ENCODE measurements at places on chromosomes 1 and 21.

DNA sequence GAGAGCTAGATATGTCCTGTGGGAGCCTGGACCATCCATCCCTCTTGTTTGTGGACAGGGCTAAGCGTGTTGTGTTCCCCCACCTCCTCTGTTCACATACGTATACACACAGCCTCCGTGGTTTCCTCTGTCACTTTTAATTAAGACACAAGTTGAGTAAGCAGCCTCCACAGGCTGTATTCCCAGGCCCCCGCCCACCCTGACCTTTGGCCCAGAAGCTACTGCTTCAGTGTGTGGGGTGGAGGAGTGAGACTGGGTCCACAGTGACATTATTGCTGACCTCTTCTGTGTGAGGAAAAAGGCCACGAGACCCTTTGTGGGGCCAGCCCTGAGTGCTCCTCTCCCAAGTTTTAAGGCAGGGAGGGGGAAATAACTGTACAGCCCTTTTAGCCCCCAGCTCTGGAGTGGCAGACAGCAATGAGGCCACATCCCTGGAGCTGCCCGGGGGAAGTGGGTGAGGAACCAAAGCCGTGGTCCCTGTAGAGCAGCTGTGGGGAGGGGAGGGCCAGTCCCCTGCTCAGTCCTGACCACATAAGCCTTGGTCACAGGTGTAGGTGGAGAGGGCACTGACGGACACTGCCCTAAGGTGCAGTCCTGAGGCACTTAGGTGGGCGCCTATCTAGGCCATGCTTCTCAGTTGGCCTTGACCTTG is 4.4 kb downstream of the ELOVL1 start:
- DNase-seq, result no peak

DNA sequence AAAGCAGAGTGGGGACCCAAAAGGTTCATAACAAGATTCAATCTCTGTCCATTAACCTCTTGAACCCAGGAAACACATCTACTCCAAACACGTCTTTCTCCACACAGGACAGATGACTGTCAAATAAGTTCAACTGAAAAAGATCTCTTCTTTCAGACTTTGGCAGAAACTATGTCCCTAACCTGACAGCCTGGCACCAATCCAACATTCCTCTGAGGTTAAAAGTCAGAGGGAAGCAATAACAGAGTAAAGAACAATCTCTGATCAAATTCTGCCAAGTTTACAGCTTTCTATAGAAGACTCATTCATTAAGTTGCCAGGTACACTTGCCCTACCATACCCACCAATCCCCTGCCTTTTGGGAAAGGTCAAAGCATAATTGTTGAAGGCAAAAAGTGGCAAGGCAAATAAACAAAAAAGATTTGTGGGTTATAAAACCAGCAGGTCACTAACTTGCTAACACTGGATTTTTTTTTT is 31.9 kb downstream of the OTUD7B start:
- DNase-seq, result no peak

DNA sequence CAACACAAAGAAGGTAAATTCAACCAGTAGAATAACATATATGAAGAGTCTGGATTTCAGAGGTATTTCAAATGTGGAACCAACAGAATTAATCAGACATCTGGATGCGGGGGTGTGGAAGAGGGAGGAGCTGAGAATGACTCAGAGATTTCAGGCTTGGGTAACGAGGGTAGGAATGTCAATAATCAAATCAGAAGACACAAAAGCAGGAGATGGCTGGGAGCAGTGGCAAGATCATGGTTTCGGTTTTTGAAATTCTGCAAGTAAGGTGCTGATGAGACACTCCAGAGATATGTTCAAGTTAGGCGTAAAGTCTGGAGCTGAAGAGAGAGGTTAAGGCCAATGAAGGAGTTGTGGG is 64.0 kb downstream of the PLPPR5 start:
- DNase-seq, result no peak

DNA sequence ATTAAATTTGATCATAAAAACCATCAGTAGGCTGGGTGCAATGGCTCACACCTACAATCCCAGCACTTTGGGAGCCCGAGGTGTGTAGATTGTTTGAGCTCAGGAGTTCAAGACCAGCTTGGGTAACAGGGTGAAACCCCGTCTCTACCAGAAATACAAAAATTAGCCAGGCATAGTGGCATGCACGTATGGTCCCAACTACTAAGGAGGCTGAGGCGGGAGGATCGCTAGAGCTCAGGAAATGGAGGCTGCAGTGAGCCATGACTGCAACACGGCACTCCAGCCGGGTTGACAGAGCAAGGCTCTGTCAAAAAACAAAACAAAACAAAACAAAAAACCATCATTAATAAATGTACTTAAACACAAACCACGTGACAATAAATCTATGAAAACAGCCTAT is 61.0 kb downstream of the ARID4B start:
- DNase-seq, result no peak

GRCh38 chr1:117237726-117238381 is 27.1 kb upstream of the VTCN1 start:
- no peak for DNase-seq

DNA sequence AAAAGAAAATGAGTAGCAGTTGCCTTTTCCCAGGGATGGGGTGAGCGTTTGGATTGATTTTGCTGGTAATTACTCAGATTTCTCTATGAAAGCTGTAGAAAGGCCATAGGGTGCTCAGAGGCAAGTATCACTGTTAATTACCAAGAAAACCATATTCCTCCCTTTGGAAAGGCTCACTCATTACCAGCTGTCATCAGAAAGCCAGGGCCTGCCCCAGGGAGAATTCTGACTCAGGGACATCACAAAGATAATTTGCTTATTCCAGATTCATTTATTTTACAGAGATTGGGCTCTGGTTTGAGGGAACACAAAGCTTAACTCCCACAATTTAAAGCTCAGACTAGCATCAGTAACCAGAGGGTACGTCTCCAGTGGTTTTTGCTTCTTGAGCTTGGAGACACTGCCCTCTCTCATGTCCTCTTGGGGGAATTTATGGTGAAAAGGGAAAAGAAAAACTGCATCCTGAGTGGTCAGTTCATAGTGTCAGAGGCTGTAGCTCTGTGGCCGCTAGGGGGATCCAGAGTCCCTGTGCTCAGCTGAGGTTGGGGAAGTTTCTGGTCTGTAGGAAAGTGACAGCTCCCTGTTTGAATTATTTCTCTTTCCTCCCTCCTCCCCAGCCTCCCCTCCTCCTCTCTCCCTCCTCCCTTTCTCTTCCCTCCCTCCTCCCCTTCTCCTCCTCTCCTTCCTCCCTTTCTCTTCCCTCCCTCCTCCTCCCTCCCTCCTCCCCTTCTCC is 204.3 kb downstream of the KCNJ6 start:
- DNase-seq, result no peak

DNA sequence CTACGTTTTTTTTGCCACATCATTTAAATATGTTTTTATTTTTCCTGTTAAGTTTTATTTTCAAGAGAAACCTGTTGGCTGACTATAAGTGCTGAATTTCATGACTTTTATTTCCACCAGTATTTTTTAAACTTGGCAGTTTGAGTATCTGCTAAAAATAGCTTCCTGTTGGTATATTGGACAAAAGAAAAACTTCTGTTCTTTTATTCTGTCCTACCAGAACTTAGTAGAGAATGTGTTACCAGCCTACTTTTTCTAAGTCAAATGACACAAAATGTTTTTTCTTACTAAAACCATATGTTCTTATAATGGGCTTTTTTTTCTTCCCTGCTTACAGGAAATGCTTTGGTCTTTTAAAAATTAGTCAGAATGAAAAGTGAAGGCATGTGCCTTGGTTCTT is 7.6 kb downstream of the DR1 start:
- DNase-seq, result no peak

GRCh38 chr21:16663436-16663835 is 849.4 kb upstream of the CXADR start:
- DNase-seq, result no peak

- no peak for DNase-seq
These were observed 84.9 kb downstream of the PTPN14 start for GRCh38 chr1:214466403-214467077.

- no peak for DNase-seq
These were observed 1124.3 kb downstream of the AMY1C start for GRCh38 chr1:104874044-104874443.

DNA sequence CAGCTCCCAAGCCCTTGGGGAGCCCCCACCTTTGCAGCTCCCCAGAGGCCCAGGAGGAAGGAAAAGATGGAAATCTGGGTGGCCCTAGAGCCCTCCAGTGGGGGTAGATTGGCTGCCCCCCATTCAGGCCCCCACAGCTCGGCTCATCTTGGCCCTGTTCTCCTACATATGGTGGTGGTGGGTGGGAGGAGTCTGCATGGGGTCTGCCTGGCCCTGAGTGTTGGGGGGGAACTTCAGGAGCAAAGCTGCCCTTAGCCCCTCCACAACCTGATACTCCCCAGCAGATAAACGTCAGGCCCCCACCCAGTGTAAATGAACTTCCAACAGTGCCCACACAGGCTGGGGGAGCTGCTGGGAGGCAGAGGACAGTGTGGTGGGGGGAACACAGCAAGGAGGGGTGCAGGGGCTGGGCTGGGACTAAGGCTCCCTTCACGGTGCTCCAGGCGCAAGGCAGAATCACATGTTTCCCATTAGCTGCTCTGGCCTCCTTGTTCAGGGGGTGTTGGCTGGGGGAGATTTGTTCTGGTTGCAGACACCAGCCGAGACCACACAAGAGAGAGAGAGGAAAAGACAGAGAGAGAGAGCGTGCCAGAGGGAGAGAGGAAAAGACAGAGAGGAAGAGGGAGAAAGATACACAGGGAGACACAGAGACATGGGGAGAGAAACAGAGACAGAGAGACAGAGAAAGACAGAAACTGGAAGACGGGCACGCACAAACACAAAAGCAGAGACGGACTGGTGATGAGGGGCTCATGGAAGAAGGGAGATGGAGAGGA is 42.6 kb downstream of the AHDC1 start:
- DNase-seq, result no peak

GRCh38 chr21:26948194-26948593 is 18.7 kb downstream of the ADAMTS5 start:
- DNase-seq, result no peak

DNA sequence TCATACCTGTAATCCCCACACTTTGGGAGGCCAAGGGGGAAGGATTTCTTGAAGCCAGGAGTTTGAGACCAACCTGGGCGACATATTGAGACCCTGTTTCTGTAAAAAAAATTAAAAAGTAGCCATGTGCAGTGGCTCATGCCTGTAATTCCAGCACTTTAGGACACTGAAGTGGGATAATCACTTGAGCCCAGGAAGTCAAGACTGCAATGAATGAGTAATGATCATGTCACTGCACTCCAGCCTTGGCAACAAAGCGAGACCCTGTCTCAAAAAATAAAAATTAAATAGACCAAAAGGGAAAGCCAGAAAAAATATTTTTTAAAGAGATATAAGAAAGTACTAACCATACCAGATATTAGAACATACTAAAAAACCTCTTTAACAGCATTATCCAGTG is 44.7 kb upstream of the LYPLAL1 start:
- no peak for DNase-seq

DNA sequence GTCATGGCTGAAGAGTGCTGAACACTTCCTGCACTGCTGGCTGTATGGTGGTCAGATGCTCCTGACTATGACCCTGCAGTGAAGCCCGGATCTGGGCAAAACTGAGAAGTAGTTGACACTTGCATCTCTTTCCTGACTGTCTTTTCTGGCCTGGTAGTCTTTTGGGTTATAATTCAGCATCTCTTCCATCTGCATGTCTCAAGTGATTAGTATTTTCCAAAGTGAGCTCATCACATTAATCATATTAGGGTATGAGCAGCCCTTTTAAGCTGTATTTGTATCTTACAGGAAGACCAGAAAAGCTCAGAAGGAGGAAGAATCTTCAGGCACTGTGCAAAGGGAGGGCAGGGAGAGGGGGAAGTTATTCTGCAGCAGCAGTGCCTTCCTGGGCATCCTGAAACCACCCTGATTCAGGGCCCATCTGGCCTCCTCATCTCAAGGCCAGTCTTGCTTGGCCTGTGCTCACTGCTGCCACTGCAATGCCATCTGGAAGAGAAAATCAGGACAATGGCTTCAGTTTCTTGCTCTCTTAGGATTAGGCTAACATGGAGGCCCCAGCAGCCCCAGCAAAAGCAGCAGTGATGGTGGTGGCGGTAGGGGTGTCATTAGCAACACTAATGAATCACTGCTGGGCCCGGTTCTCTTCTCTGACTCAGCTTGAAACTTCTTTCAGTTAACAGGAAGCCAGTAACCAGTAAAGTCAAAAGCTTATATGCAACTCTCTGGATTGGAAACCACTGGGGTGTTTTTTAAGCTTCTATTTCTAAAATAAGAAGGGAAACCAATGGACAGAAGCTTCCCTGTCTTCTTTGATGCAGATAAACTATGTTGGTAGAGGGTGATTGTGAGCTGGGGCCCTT is 63.3 kb upstream of the WDR26 start:
- peak; percentile 21 for DNase-seq

DNA sequence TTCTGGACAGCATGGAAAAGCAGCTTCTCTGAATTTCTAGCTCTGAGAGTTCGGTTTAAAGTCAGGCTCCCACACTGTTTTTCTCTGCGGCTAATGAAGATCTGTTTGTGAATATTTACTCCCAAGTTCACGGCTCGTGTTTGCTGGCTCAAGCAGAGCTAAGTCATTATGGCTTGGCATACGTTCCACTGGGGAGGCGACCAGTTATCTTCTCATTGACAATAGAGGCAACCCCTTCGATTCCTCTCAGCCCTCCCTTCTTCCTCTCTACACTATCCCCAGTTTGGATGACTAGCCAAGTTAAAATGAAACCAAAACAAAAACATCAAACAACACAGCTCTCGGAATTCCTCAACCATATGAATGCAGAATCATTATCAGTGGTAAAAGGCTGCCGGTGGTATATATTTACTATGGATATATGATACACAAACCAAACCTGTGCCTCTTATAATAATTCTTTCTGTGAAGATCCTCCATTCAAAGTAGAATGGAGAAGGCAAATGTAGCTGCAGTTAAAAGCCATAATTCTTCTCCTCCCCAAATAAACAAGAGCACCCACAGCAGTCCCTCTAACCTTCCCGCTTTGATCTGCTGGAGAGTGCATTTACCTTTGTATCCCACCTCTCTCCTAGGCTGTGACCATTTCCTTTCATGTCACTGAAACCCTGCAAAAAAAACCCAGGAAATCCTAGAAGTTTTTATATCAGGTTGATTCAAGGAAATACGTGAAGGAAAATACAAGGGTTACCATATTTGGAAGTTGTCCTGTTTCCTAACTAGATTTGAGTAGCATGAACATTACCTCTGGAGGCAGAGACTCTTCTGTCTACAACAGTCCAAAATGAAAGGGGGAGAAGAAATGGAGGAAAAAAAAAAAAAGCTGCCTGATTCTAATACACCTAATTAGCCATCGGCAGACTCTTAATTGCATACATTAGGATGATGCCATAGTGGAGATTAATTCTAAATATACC is 108.3 kb upstream of the USH2A start:
- no peak for DNase-seq

GRCh38 chr1:183353597-183353996 is 64.6 kb downstream of the NMNAT2 start:
- no peak for DNase-seq

DNA sequence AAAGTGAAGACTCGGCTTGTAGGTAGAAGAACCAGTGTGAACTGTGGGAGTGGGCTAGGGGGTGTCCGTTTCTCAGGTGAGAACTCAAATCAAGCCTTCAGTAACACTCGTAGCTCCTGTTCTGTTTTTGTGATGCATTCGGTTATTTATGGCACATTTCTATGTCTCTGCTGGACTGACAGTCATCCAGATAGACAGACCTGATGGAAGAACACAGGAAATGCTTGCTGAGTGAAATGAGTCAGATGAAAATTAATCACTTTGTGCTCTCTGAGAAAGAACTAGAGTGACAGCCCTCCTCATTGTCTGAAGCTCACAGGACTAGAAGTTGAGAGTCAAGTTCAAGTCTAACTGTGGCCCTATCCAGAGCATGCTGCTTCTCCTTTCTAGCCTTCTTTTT is 360.1 kb upstream of the PLXNA2 start:
- no peak for DNase-seq

Measured in stimulated activated CD8-positive, alpha-beta memory T cell treated with anti-CD3 and anti-CD28 coated beads, Interleukin-4, amount 100 ng/mL, for 1 hour (primary cell).